ENCODE measurements at places on chromosomes 3 and 15.

DNA sequence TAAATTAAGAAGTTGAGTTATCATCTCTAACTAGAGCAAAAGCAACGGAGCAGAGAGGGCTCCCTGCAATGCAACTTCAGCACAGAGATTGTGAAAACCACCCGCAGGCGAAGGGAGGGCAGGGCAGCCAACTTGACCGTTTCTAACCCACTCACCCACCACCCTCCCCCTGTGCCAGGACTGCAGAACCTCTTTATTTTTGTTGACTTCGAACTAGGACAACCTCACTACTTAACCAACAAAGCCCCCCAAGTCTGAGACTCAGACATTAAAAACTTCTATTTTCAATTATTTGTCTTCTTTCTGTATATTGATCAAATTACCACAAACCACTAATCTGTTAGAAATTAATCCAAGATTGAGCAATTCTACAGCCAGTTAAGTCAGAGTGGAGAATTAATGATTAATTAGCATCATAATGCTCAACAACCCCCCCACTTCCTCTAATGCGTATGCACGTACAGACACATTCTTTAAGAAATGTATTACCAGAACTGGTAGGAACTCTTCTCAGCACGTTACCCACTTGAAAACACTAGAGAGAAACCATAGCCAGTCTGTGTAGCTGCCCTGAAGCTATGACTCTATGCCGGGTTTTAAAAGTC is 2.0 kb downstream of the MGLL start:
- DNase-seq, result no peak

DNA sequence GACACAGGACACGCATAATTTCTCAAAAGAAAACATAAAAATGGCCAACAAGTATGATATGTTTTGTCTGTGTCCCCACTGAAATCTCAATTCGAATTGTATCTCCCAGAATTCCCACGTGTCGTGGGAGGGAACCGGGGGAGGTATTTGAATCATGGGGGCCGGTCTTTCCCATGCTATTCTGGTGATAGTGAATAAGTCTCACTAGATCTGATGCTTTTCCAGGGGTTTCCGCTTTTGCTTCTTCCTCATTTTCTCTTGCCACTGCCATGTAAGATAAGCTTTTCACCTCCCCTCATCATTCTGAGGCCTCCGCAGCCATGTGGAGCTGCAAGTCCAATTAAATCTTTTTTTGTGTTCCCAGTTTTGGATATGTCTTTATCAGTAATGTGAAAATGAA is 12.1 kb upstream of the POU1F1 start:
- no peak for DNase-seq

- DNase-seq, result no peak
These were observed 81.5 kb downstream of the C3orf70 start for GRCh38 chr3:185071287-185071800.

DNA sequence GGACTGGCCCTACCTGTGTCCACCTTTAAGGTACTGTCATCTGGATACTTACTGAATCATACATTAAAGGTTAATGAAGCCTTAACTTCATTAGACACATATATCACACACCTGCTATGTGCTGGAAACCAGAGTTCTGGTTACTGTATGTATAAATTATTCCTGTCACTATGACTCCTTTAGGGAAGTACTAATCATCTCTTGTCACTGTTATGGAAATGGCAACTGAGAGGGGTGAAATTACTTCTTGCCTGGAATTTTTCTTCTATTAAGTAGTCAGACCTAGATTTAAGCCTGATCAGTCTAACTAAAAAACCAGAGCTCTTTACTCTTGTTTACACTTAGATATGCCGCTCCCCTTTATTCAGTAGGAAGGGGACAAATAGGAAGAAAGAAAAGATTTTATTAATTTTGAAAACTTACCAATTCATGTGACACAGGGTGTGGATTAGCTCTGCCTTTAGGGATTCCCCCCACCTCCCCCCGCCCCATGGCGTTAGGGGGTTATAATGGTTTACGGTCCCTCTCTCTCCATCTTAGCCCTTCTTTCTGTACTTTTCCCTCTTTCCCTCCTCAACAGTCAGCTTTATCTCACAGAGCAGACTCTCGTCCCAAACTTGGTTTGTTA is 152.5 kb downstream of the KLHL25 start:
- DNase-seq, result no peak

DNA sequence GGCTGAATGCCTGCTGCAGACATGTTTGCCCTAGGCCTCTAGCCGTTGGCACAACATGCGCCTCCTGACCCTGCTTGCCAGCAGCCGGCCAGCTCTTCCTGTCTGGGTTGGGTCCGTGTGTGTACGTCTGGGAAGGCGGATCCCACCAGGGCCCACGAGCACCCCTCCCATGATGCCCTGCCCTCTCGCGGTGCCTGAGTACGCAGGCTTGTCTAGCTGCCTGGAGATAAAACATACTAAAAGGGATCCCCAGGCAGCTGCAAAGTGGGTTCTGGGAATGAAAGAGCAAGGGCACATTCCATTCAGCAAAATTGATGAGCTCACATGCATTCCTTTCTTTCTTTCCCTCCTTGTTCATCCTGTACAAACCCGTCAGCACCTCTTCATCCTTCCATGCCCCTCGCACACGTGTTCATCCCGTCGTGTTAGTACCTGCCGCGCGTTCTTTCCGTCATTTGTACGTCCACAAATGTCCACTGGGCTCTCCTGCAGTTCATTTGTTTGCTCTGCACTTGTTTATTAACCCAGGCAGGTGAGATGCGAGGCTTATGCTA is 74.3 kb downstream of the FBLN2 start:
- no peak for DNase-seq

DNA sequence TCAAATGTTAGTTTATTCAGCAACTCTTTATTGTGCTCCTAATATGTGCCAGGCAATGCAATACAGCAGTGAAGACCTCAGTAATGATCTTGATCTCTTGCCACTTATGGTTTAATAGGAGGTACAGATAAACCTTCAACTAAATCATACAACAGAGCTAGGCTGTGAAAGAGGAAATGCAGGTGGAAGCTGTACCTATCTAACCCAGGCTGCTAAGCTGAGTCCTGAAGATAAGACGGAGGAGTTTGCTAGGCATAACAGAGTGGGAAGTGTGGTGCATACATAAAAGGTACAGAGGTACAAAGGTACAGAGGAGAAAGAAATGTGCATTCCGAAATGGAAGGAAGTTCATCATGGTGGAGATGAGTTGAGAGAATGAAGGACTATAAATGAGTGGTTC is 35.0 kb downstream of the KBTBD8 start:
- no peak for DNase-seq

Measured in CD4-positive, alpha-beta T cell treated with Interleukin-1 beta for 1 hour (primary cell).